Activated CD4-positive, alpha-beta T cell treated with anti-CD3 and anti-CD28 coated beads, Interleukin-2, Interleukin-4, amounts not matched to agents 100 ng/mL and 50 ng/mL, durations not matched to agents 16 hours and 8 hours (primary cell): ENCODE measurements at places on chromosomes 11 and 22.

GRCh38 chr22:44760476-44760875 is 8.1 kb downstream of the ARHGAP8 start:
- DNase-seq: no peak

GRCh38 chr11:4654635-4655369 is 11.0 kb downstream of the OR51E1 start:
- DNase-seq: no peak

DNA sequence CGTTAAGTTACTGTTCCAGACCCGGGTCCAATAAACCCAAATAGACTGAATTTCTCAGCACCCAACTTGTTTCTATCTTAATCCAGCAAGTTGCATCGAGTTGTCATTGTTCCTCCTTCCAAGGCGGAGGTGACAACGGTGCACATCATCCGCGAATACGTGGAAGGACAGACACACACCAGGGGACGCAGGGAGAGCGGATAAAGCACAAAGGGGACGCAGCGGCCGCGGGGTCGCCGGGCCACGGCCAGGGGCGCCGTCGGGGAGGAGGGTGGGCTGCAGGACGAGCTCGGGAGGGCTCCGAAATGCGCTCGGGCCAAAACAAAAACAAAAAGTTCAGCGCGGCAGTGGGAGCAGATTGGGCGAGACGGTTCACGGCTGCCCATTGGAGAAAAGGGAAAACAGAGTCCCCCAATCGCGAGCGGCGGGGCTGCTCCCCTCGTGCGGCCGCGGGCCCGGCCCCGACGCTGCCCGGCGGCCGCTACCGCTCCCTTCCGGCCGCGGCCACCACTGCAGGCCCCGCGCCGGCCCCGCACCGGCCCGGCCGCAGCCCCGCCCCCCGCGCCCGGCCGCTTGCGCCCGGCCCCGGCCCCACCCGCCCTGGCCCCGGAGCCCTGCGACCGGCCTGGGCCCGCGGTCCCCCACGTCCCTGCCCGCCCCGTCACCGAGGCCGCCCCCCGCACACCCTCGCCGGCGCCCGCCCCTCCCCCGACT is 518 bp downstream of the KMT5B start:
- peak; percentile 55 for DNase-seq

DNA sequence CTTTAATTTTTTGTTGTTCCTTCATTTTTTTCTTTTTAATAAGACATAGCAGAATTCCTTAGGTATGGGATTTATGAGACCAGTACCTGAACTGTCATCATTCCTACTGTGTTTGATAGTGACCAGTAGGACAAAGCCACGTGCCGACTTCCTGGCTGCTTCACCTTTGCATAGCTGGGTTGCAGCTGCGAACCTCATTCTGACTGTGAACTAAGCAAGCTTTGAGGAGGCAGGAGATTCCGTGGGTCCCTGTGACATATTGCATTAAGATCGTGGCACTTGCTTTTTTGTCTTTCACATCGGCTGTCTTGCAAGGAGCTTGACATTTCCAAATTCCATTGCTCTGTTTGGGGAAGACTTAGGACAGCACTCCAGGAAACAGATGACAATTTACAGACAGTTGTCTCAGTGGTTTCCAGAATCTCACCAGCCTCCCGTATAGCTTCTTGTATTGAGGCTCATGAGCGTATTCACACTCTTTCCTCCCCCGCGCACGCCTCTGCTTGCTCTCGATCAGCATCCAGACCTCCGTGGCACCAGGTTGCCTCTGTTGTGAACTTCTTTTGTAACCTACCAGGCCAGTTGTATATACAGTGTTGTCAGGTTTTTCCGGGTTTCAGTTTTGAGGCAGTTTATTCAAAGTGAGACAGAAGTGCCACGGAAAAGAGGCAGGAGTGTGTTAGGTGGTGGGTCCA is 101.7 kb downstream of the CWC15 start:
- DNase-seq: no peak

DNA sequence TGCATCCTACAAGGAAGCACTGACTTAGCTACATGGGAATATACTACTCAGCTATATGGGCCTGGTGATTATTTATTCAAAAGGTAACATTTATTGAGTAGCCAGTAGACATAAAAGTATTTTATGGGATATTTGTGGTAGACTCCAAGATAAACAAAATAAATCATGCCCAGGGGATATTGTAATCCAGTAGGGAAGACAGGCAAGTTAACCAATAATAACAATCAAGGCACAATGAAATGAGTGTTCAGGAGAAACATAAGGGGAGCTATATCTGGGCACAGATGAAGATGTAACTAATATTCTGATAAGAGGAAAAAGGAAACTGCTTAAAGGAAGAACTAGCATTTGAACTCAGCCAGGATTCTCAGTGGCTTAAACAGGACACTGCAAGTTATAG is 161.4 kb upstream of the MTNR1B start:
- no peak for DNase-seq

GRCh38 chr22:46114518-46115387 is 35.6 kb upstream of the PPARA start:
- no peak for DNase-seq

DNA sequence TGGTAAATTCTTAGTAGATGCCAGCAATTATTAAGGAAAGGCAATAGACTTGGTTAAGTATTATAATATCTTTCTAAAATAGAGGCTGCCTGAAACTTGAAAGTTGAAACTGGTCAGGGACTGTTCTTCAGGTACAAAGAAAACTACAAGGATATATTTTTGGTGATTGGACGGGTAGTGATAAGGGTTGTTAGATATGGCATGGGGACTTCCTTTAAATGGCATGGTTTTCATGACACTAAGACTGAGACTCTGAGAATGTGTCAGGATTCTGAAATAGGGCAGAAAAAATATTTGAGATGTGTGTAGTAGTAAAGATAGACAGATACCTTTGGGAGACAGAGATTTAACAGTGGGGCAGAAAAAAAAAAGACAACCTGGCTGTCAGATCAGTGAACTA is 108.4 kb upstream of the SLC5A12 start:
- no peak for DNase-seq

- DNase-seq: peak; percentile 73
These were observed at the start of the genes C11orf21 and TSPAN32 for GRCh38 chr11:2301631-2302305. TSS of gene C11orf21 (minus strand) at chr11:2301918. CDS start at chr11:2301808, 110 bp downstream. TSS of gene TSPAN32 (plus strand) at chr11:2302013. CDS start at chr11:2302150, 137 bp downstream.

DNA sequence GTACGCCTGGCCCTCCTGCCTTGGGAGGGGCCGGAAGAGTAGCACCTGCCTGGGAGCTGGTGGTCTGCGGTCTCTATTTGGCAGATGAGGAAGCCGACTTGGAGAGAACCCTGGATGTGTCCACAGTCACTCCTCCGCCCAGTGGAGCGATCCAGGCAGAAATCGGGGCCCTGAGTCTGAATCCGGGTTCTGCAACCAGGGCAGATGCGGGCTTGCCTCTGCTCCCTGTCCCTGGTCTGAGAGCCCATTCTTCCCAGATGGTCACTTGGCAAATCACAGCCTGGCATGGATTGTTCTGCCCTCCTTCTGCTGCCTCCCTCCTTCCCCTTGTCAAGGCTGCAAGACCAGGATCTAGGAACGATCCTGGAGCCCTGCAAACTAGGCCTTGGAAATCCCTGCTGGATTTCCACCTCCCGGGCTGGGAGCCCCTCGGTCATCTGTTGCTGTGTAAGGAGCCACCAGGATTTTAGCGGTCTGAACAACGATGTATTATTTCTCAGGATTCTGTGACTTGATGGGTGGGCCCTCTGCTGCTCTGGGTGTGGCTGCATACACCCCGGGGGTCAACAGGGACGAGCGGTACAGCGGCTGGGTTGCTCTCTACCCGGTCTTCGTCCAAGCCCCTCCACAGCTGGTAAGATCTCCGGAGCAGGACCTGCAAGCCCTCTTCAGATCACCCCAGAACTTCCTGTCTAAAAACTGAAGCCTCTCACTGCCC is 2.0 kb upstream of the ASCL2 start:
- no peak for DNase-seq

- DNase-seq: no peak
These were observed 12.0 kb upstream of the CAT start for GRCh38 chr11:34426766-34427185.

DNA sequence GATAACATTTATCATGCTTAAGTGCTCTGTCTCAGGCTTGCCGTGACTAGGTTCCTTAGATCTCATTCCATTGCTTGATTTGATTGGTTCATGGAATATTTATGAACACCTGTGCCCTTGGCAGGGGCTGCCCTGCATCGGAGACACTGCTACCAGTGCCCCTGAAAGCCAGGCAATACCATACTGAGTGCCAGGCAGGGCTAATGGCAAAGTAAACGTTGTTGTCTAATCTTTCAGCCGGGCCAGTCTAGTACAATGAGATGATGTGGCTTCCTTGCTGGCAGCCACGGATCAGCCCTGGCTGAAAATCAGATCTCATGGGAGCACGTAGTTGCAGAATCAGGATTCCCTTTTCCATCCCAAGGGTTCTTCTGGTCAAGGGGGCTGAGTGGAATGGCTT is 5.0 kb upstream of the PGA3 start:
- DNase-seq: no peak

DNA sequence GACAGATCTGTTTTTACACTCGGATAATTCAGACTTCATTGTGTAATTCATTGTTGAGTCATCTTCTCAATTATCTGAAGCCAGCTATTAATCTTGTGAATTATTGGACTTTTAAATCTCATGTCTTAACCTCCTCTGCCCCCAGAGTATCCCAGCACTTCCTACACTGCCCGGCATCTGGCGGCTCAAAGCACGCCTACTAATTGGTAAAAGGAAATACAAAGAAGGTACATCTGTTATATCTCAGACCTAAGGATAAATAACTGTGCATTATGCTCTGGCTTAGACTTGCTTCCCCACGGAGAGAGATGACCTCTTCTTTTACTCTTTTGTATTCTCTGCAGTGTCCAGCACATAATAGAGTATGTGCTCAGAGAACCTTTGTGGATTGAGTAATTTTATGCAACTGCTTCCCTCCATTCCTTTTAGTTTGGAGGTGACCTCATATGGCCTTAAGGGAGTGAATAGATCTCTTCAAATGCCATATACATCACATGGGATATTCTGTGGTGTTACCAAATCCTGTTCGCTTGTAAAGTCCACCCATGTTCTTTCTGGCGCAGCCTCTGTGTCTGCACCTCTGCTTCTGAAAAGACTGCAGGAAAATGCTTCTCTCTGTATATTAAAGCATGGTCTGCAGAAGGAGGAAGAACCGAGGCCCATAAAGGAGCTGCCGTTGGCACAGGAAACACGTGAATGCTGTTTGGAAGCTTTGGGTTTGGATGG is 125.6 kb upstream of the SORL1-AS1 start:
- DNase-seq: no peak

DNA sequence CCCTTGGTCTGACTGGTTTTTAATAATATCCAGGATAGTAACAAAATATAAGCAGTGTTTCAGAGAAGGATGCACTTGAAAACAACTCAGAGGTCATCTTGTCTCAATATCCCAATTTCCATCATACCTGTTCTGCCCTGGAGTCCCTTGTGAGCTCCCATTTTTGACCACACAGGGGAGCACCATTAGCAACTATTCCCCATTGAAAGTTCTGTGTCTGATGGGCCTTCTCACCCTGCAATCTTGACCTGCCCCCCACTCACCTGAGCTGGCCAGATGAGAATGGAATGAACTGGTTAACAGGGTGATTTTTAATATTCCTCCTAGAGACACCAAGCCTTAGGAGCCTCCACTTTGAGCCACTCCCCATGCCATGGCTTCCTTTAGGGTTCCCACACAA is 3.8 kb upstream of the CAPN5 start:
- DNase-seq: no peak

GRCh38 chr11:61514050-61514917 is 5.7 kb downstream of the LRRC10B start:
- no peak for DNase-seq

GRCh38 chr11:119081682-119082260 is 2.9 kb upstream of the HMBS start:
- no peak for DNase-seq

GRCh38 chr22:36562261-36562835 is 33.4 kb upstream of the EIF3D start:
- no peak for DNase-seq

DNA sequence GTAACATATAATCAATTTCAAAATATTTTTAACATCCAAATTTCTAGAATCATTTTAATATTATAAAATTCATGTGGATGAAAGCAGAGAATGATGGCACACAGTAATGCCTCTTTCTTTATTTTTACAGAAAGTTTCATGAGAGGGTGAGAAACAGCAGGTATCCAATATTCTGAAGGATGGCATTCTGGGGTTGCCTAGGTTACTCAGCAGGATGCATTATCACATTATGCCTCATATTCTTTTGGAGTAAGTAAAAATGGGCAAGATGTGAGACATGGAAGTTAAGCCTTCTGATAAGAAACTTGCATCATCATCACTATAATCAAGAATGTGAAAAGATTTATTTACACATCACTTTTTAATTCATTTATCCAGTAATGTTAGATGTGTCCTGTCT is 148.7 kb upstream of the PGR start:
- no peak for DNase-seq

DNA sequence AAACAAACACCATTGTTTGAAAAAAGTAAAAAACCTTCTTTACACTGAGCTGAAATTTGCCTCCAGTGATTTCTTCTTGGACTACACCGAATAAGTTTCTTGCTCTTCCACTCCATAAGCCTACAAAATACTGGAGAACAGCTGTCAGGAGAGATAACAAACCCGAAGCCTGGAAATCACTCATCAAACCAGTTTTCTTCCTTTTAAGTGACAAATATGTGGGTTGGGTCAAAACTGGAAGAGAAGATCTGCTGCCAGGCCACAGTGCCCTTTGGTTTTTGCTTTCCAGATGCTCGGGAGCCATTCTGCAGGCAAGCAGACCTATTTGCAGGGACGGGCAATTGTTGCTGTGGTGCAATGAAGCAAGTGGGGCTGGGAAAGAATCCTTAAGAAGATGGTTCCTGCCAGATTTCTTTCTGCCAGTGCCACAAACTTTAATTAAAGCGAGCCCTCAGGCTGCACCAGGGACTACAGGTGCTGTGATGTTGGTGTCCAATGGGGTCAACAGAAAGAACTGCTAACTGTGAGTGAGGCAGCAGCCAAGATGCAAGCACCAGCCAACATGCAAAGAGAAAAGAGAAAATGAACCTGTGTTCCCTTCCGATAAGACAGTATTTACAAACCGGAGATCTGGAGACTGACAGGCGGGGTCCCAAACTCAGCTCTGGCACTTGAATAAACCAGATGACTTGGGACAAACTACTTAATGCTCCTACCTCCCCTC is 44.8 kb upstream of the SMCO4 start:
- no peak for DNase-seq

GRCh38 chr11:9073466-9074225 is 17.8 kb downstream of the SCUBE2 start:
- no peak for DNase-seq

- no peak for DNase-seq
These were observed 12.6 kb upstream of the FJX1 start for GRCh38 chr11:35605706-35606105.

DNA sequence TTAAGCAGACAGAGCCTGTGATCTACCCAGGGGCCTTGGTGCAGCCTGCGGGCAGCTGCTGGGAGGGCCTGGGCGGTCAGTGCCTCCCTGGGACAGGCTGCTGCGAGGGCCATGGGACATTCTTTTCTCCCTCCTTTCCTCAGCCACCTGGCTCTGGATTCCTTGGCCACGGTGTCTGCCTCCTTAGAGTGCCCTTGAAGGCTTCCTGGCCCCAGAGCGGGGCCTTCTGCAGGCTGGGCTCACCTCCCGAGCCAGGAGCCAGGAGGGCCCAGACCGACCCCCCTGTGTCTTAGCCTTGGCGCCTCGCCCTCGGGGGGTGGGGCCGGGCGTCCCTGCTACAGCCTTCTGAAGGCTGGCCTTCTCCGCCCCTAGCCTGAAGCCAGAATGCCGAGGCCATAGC is 231.2 kb downstream of the TBC1D22A start:
- DNase-seq: no peak

GRCh38 chr22:37487571-37487970 is 1.4 kb upstream of the MFNG start:
- no peak for DNase-seq

GRCh38 chr11:21316591-21316990 is 647.2 kb downstream of the NELL1 start:
- DNase-seq: no peak

GRCh38 chr22:28674121-28674563 is 5.5 kb downstream of the TTC28 start:
- DNase-seq: peak; percentile 62
